Activated CD4-positive, alpha-beta T cell treated with anti-CD3 and anti-CD28 coated beads for 24 hours (primary cell): ENCODE measurements at places on chromosomes 4 and X.

DNA sequence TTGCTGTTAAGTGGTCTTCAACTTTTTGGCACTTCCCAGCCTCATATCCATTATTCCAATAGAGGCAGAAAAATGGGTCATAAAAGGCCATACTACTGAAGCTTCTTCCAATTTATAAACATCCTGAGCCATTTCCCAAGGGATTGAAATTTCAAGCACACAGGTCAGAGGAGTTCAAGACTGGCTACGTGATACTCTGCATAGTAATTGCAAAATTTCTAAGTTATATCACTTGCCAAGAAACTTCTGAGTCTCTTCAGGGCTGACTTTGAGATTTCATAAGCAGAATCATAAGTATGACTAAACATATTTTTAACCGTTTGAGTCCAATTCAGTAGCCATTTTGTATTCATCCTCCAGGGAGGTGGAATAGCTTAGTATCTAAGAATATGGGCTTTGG, 75.6 kb upstream of the RXFP1 start:
- DNase-seq, result no peak

DNA sequence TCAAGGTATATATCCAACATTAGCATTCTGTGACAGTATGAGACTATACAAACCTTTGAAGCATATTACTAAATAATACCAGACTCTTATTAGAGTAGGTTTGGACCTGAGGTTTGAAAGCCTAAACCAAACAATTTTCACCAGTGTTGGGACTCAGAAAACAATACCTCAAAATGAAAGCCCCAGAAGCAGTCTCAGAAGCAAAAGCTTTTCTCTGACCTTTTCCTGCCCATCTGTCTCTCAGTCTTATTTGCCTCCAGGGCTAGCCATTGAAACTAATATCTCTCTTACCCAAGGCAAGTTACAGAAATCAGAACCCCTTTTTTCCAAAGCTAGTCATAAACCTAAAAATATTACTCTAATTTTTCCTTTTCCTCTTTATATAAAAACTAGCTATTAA, 163.3 kb downstream of the PTCHD1 start:
- no peak for DNase-seq

- peak; percentile 20 for DNase-seq
These were observed 260.9 kb downstream of the GLUD2 start for GRCh38 chrX:121308276-121308805.

GRCh38 chrX:46820391-46821100, 16.3 kb upstream of the RP2 start:
- DNase-seq, result no peak

GRCh38 chr4:99633772-99634171, 23.9 kb downstream of the C4orf54 start:
- DNase-seq, result no peak

DNA sequence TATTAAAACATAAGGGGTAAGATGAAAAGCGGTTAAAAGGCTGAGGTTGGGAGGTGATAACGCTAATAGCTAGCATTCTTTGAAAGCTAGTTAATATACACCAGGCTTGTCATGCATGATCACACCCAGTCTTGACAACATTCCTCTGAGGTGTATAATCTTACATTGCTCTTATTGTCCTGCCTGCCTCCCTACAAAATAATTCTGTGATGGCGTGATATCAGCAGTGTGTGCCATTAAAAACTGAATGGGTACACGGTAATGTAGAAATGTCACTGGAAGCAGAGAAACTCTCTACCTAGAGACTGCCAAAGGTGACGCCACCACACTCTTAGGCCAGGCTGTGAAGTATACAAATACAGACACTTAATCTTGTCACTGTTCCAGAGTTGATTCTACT, 68.1 kb downstream of the DIAPH2 start:
- DNase-seq, result no peak
